ENCODE measurements at places on chromosomes 7 and 10.
A peak's percentile ranks its signal among the peaks of the same experiment; 100 is the strongest.

DNA sequence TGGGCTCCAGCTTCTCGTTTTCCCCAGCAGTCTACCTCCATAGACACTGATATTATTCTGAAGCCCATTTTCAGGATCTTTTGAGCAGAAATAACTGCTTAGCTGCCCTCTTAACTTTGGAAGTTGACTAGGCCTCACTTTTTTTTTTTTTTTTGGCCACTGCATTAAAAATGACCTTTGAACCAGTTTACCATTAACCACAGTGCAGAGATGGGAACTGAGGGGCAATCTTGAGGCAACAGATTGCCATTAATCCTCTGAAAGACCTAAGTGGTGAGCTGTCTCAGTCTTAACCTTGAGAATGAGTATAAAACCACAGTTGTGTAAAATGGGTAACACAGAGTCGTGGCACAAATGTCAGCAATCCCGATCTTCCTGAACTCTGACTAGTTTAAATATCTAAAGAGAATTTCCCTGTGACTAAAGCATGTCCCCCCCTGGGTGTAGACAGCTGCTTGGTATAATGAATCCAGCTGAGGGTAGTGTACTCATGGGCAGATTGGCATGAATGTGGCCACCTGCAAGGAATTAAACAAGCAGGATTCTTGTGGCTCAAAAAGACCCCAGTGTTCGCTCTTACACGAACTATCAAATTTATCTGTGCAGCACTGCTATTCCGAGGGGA is 46.1 kb upstream of the FMC1 start:
- no peak for DNase-seq

DNA sequence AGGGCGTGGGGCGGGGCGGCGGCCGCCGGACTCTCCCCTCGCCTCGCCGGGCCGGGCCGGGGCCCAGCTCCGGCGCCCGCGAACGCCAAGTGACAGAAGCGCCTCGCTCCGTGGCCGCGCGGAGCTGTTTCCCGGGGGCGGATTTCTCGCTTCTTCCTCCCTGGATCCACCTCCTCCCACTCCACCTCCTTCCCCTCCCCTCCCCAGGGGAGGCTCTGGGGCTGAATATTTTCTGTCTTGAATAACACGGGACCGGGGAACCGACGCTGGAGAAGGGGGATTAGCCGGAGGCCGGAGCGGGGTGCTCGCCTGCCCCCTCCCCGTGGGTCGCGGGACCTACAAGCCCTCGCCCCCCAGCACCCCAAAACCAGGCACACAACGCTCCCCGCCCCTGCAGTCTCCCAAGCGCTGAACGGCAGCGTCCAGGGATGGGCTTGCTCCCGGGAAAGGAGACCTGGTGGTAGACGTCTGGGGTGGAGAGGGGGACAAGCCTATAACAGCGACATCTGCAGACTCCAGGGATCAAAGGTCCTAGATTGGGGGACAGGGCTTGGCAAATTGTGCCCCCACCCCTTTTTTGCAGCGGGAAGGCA is at the start of gene ARHGAP21:
Gene ARHGAP21, minus strand, starts transcription at position 100 of the 593 bp plus-strand sequence. CDS start 1,988 bp downstream, outside the sequence.
- DNase-seq = peak; percentile 12

GRCh38 chr7:121755818-121756552 is 117.0 kb upstream of the PTPRZ1 start:
- no peak for DNase-seq

GRCh38 chr7:114109304-114109703 is 190.5 kb upstream of the PPP1R3A start:
- DNase-seq = no peak

DNA sequence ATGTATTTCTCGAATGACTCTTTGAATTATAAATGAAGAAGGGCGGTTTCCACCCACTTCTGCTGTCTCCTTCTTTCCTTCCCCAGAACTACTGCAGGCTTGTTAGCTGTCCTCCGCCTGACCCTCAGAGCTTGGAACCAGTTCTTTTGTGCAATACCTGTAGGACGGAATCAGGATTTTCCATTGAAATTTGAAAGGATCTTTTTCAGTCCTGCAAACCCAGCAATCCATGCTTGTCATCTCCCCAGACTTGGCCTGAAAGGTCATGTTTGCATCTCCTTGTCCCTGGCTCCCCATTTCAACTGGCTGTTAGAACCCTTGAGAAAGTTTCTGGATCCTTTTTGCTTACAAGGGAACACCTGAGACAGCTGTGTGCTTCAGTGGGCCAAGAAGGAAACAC is 47.5 kb downstream of the PLCE1 start:
- no peak for DNase-seq

DNA sequence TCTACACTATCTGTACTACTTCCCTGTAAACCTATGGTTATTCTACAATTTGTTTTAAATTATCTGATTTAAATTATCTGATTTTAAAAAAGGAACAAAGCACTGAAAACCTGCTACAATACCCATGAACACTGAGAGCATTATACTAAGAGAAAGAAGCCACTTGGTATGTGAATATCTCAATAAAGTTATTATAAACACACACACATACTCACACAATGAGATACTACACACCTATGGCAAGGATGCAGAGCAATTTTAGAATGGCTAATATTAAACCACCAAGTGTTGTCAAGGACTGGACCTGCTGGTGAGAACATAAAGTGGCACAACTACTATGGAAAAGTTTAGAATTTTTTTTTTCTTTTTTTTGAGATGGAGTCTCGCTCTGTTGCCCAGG is 82.7 kb downstream of the IGF2BP3 start:
- no peak for DNase-seq

- DNase-seq = no peak
Measured at GRCh38 chr7:69476416-69476815, 121.9 kb upstream of the AUTS2 start.

DNA sequence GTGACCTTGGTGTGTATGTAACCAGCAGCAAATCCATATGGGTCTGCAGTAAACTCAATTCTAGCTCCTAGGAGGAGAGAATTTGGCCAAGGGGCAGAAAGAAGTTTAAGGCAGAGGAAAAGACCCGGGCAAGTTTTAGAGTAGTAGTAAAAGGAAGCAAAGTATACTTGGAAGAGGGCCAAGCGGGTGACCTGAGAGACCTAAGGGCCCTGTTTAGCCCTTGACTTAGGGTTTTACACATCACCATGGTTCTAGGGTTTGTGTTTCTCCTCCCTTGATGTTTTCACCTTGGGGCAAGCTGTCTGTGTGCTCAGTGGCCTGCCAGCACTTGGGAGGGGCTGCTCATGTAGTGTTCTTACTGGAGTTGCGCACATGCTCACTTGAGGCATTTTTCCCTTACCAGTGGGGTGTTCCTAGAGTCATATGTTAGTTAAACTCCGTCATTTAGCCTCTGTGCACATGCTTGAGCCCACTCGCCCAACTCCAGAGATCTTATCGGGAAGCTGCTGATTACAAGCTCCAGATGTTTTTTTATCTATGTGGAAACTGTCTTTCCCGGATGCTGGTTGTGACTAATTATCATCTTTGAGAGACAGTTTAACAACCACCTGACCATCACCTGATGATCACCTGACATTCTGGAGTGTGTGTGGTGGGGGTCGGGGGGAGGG is 137.6 kb upstream of the PRSS1 start:
- no peak for DNase-seq

- DNase-seq = no peak
Measured at GRCh38 chr10:3765146-3765545, 19.9 kb downstream of the KLF6 start.

- no peak for DNase-seq
Measured at GRCh38 chr10:80152820-80153219, 20.3 kb downstream of the PLAC9 start.

DNA sequence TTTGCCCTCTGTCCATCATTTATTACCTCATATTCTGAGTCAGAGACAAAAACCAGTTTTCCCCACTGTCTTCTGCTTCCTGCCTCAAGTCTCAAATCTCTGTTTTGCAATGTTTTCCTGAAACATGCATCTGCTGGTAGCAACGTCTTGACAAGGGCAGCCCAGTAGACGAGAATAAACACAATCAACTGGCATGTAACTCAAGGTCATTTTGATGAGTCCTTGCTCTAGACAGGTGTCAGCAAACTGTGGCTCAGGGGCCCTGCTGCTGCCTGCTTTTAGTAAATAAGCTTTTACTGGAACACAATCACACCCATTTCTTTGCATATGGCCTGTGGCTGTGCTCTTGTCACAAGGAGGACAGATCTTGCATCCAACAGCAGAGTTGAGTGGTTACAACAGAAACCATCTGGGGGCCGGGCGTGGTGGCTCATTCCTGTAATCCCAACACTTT is 59.8 kb downstream of the ITIH5 start:
- no peak for DNase-seq

DNA sequence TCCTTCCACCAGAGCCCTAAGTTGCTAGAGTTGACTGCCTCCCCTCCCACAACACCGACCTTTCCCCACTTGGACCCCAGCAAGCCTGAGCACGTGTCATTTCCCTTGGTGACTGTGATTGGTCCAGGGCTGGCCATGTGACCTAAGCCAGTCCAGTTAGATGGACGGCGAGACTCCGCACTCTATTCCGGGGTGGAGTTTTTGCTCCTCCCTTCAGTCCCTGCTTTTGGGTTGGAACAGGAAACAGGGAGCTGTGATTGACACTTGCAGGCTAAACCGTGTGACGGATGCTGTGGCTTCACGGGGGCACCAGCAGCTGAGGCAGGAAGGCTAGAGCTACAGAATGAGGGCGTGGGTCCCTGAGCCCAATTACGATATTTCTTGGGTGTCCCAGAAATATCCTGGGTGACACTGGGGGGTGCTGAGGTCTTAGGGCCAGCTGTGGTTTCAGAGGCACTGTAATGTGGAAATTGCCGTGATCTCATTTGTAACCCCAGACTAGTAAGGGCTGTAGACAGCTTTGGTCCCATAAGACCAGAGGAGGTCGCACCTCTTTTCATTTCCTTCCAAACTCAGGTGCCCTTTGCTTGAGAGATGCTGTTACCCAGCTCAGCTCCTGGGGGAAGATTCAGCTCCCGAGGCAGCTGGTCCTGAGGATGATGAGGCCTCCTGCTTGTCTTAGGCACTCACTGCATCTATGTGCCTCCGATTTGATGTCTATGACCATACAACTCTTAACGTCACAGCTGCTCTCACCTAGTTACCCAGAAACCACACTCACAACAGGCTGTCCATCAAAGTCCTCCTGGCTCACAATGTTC is 102.7 kb upstream of the NPTX2 start:
- no peak for DNase-seq

DNA sequence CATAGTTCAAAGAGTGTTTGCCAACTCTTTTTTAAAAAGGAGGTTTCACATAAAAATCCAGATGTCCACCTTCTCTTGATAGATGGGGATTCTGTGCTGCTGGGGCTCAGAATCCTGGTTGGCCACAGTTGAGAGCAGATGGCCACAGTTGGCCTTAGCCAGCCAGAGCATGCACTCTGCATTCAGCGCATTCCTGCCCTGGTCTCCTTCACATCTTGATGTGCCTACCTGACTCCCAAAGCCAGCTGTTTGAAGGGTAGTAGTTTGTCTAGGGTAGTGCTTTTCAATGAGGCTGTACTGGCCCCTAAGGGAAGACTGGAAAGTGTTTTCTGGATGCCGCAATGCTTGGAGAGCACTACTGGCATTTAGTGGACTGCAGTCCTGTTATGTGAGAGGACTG is 208.1 kb upstream of the HDAC9 start:
- no peak for DNase-seq

- DNase-seq = no peak
Measured at GRCh38 chr7:40619647-40620046, 484.8 kb downstream of the SUGCT start.

DNA sequence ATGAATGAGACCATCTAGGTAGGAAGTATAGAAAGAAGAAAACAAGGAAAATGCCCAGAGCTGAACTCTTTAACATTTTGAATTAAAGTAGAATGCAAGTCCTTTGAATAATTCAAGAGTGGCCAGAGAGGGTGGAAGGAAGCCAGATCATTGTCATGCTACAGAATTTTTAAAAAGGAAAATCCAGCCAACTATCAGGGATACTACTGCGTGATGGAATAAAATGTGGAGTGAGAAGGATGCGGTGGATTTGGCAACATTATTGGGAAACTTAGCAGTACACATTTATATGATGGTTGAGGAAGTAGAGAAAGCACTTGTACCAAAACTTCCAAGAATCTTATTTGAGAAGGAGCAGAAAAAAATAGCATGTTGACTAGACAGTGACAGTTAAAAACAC is 261.6 kb downstream of the GPR158 start:
- no peak for DNase-seq

DNA sequence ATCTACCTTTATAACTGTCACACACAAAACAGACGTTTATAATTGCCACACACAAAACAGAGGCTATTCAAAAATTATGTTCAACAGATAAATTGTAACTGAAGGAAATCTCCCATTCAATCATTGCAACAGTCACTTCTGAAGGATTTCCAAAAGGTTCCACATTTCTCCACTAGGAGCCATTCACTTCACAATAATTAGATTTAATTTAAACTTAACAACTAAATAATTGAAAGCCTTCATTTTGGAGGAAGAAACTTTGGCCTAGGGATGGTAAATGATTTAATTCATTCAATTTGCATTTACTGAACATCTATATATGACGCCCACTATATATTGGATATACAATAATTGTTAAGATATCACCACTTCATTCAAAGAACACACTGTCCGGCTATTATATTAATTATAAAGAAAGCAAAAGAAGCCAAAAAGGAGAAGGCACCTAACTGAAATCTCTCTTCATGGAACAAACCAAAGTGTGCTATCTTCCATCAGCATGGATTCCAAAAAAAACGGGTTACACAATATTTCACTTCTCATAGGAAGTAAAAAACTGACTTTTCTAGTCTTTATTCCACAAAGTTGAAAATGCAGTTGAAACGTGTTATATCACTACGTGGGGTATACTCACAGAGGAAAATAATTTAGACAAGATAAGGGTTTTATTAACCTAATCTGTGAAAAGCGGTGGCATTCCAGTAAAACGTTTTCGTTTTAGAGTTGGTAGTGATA is 1.7 kb downstream of the ATAD1 start:
- no peak for DNase-seq

DNA sequence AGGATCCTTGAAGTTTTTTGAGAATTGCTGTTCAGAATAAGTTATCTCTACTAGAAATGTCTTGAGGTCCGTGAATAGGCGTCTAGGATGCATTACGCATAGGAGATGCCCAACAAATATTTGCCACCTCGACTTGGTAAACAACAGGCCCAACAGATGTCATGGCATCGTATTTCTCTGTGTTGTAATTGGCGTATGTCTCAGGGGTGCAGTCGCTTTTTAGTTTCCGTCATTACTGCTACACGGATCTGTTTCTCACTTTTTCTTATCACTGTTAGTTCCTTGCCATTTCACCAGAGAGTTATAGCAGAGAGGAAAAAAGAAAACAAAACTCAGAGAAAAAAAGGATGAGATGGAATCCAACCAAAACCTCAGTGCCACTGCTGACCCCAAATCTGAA is 73.0 kb upstream of the SFMBT2 start:
- no peak for DNase-seq

DNA sequence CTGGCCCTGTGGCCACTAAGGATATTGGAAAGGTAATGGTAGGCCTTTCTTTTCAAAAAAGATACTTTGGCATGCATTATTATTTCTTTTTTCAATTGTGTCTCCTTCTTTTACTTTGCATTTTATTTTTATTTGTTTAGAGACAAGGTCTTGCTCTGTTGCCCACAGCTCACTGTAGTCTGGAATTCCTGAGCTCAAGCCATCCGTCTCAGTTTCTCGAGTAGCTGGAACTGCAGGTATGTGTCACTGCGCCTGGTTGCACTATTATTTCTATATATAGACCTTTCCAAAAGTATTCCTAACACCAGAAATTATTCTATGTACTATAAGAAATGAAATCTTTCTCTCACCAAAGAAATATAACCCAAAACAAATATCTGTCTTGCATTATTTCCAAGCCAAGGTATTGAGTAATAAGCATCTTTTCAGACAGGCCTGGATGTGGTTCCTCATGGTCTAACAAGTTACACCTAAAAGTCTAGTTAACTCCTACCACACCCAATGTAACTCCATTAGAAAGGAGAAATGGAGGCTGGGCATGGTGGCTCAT is 500.8 kb upstream of the ANKRD30A start:
- no peak for DNase-seq
